ENCODE measurements at places on chromosomes 7 and 10.

DNA sequence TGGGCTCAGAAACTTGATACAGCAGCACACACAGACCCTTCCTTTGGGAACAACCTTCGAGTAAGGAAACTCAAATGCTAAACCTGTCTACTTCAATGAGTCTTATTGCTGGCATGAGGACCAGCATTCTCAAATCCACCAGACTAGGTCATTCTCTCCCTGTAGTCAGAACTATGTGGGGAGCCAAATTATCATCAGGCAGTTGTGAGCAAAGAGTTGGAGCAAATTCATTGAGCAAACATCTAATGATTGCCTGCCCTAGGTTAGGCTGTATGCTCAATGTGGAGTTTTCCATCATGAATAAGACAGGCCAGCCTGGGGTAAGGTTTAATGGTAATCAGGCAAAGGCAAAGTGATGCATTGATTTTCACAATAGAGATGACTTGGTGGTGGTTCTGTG, 3.6 kb downstream of the EPDR1 start:
- no peak overlapping the region for H3K4me3 ChIP-seq
- peaks cover 32% of the 10 kb centered on the region for H3K27me3 ChIP-seq
- no peaks in the 10 kb centered on the region for H3K36me3 ChIP-seq
- no peak for DNase-seq

DNA sequence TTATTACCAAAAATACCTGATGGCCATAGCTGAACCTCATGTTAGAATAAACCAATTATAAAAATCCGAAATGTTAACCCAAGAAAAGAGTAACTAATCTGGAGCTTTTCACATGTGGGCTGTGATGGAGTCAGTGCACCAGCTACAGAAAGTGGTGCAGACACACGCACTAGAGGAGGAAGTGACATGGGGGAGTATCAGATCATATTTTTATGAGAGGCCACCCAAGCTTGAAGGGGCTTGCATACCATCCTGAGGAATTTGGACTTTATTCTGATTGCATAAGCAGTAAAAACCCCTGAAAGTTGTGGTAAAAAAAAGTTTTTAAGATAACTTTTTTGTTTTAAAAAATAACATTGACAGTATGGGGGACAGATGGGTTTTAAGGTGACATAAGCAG, 1148.5 kb upstream of the CELF2 start:
- no peak overlapping the region for H3K27ac ChIP-seq
- no peak overlapping the region for H3K4me3 ChIP-seq
- H3K36me3 ChIP-seq = no peaks in the 10 kb centered on the region

- H3K36me3 ChIP-seq = no peaks in the 10 kb centered on the region
- H3K4me1 ChIP-seq = no peaks in the 10 kb centered on the region
- no peak overlapping the region for H3K27ac ChIP-seq
- no peak for DNase-seq
- no peak overlapping the region for H3K4me3 ChIP-seq
- H3K27me3 ChIP-seq = no peaks in the 10 kb centered on the region
These were observed 66.0 kb upstream of the DOCK1 start for GRCh38 chr10:126839094-126839761.

GRCh38 chr10:3850999-3851937, 66.3 kb upstream of the KLF6 start:
- H3K4me1 ChIP-seq = peaks cover 48% of the 10 kb centered on the region
- H3K27me3 ChIP-seq = no peaks in the 10 kb centered on the region
- no peak overlapping the region for H3K4me3 ChIP-seq
- H3K27ac ChIP-seq = peak overlapping the region; percentile 94

DNA sequence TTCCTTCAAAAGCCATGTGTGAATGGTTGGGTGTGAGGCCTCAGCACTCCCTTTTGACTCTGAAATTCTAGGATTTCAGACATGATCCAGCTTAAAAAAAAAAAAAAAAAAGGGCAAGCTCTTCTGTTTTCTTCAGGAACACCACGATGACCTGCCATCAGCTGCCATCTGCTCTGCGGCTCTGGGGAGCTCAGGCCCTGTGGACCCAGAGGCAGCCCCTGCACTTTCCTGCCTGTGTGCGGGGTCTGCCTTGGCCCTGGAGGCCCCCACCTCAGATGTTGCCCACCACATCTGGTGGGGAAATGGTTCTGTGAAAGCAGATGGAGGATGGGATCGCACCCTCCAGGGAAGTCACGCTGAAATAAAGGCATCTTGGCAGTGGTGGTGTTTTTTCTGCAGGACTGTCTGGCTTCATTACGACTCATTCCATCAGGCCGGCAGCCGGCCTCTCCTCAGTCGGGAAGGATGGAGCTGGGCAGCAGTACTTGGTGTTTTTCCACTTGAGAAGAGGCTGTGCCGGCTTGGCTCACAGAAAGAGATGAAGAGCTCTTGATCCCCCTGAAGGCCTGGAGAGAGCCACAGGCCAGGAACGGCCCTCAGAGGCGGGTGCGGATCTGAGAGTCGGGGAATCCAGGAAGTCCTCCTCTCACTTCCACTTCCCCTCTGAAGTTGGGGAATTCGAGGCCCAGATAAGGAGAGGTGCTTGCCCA, 66.1 kb upstream of the AQP1 start:
- no peak for DNase-seq
- no peak overlapping the region for H3K4me3 ChIP-seq
- no peaks in the 10 kb centered on the region for H3K4me1 ChIP-seq
- H3K27me3 ChIP-seq = no peaks in the 10 kb centered on the region

DNA sequence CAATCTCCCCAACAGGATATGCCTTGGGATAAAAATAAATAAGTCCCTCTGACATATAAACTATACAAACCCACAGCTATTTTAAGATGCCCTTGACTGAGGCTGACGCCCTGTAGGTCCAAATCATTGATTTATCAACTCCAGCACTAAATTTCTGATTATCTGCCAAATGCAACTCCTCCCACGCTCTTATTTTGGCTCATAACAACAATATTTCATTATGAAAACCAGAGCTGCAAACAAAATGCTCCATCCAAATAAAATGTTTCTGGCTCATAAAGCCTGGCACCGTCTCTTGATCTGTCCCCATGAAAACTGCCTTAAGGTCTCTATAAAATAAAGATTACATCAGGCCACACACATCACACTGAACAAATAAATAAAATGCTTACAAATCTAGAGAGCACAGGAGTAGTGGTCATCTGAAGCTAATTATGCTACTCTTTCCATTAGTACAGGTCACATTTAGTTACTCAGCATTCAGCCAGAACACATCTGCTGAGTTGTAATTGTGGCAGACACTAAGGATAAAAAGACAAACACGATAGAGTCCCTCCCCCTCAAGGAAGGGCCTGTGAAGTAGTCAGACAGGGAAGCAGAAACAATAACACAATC, 28.8 kb downstream of the CACUL1 start:
- H3K4me1 ChIP-seq = peaks cover 20% of the 10 kb centered on the region
- H3K4me3 ChIP-seq = no peak overlapping the region
- H3K36me3 ChIP-seq = peaks cover 9% of the 10 kb centered on the region
- no peak for DNase-seq
- no peak overlapping the region for H3K27ac ChIP-seq
- H3K27me3 ChIP-seq = no peaks in the 10 kb centered on the region

DNA sequence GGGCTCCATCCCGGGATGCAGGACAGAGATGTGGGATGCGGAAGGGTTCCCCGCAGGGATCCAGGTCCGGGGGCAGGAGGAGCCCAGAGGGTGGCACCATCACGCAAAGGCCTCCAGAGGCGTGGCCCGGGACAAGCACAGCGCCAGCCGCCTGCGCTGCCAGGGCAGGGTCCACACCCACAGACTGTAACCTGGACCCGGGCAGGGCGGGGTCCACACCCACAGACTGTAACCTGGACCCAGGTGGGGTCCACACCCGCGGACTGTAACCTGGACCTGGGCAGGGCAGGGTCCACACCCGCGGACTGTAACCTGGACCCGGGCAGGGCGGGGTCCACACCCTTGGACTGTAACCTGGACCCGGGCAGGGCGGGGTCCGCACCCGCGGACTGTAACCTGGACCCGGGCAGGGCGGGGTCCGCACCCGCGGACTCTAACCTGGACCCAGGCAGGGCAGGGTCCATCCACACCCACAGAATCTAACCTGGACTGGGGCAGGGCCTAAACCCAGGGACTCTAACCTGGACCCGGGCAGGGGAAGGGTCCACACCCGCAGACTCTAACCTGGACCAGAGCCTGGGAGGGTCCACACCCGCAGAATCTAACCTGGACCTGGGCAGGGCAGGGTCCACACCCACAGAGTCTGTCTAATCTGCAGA, 37.5 kb upstream of the SUN1 start:
- peaks cover 2% of the 10 kb centered on the region for H3K36me3 ChIP-seq
- H3K27ac ChIP-seq = no peak overlapping the region
- no peaks in the 10 kb centered on the region for H3K4me1 ChIP-seq
- no peak overlapping the region for H3K4me3 ChIP-seq
- no peaks in the 10 kb centered on the region for H3K27me3 ChIP-seq
- DNase-seq = no peak

GRCh38 chr10:2509081-2509531, 558.2 kb upstream of the PFKP start:
- H3K4me1 ChIP-seq = no peaks in the 10 kb centered on the region
- DNase-seq = no peak
- no peaks in the 10 kb centered on the region for H3K36me3 ChIP-seq
- no peak overlapping the region for H3K27ac ChIP-seq
- H3K4me3 ChIP-seq = no peak overlapping the region

DNA sequence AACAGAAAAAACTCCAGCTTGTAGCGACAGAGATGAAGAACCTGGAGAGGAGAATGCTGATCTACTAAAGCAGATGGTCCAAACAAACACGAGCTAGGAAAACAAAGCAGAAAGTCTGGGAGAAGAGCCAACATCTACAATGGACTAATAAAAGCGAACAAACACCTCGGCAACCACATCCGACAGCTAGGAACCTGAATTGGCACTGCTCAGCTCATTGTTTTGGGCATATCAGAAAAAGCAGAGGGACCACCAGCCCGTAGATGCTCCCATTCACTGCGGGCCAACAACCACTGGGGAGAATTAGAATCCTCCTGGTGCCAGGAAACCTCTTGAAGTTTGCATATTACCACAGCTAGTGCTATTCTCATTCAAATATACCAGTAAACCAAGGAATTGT, 204.7 kb downstream of the NXPH1 start:
- H3K27ac ChIP-seq = no peak overlapping the region
- no peaks in the 10 kb centered on the region for H3K4me1 ChIP-seq
- H3K4me3 ChIP-seq = no peak overlapping the region
- H3K36me3 ChIP-seq = no peaks in the 10 kb centered on the region

GRCh38 chr10:129842031-129842430, 122.0 kb downstream of the EBF3 start:
- no peaks in the 10 kb centered on the region for H3K27me3 ChIP-seq
- no peak overlapping the region for H3K4me3 ChIP-seq
- DNase-seq = no peak
- no peak overlapping the region for H3K27ac ChIP-seq
- no peaks in the 10 kb centered on the region for H3K4me1 ChIP-seq

DNA sequence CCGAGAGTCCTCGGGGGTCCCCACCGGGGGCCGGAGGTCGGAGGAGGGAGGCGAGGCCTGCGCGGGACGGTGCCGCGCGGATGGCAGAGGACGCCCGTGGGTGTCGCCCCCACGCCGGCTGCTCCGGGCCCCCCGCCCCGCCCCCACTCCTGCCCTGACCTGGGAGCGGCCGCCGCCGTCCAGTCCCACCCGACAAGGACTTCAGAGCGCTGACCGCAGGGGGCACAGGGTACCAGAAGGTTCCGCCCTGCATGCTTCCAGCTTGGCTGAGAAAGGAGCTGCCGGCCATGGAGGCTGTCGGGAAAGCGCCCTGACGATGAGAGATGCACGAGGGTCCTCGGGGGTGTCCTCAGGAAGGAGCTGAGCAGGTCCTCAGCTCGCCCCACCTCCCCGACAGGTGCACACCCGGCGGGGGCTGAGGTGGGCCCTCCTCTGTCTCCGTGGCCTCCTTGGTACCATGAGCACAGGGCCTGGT, 57.0 kb upstream of the DNAJB6 start:
- H3K4me3 ChIP-seq = no peak overlapping the region
- DNase-seq = no peak
- H3K27me3 ChIP-seq = peaks cover 2% of the 10 kb centered on the region

GRCh38 chr10:95346715-95347401, 56.1 kb upstream of the PDLIM1 start:
- peaks cover 5% of the 10 kb centered on the region for H3K27me3 ChIP-seq
- H3K27ac ChIP-seq = no peak overlapping the region
- no peaks in the 10 kb centered on the region for H3K36me3 ChIP-seq
- H3K4me1 ChIP-seq = no peaks in the 10 kb centered on the region
- no peak overlapping the region for H3K4me3 ChIP-seq
- DNase-seq = no peak

- no peaks in the 10 kb centered on the region for H3K27me3 ChIP-seq
- H3K27ac ChIP-seq = no peak overlapping the region
- no peak for DNase-seq
- peaks cover 8% of the 10 kb centered on the region for H3K36me3 ChIP-seq
These were observed 82.1 kb upstream of the IGFBP3 start for GRCh38 chr7:46003161-46003560.

GRCh38 chr7:151808400-151809145, 68.3 kb downstream of the PRKAG2 start:
- no peak for DNase-seq
- no peaks in the 10 kb centered on the region for H3K36me3 ChIP-seq
- no peak overlapping the region for H3K4me3 ChIP-seq
- H3K27ac ChIP-seq = no peak overlapping the region
- no peaks in the 10 kb centered on the region for H3K27me3 ChIP-seq

- peak overlapping the region; percentile 80 for H3K27ac ChIP-seq
- peak overlapping the region; percentile 62 for H3K4me3 ChIP-seq
- H3K36me3 ChIP-seq = peaks cover 16% of the 10 kb centered on the region
- no peaks in the 10 kb centered on the region for H3K27me3 ChIP-seq
- peaks cover 56% of the 10 kb centered on the region for H3K4me1 ChIP-seq
These were observed 11.1 kb downstream of the FAS start for GRCh38 chr10:89001729-89002072.

- no peaks in the 10 kb centered on the region for H3K4me1 ChIP-seq
- no peak overlapping the region for H3K27ac ChIP-seq
- DNase-seq = no peak
- H3K4me3 ChIP-seq = no peak overlapping the region
- no peaks in the 10 kb centered on the region for H3K36me3 ChIP-seq
These were observed 206.4 kb upstream of the ETV1 start for GRCh38 chr7:14195871-14196270.

DNA sequence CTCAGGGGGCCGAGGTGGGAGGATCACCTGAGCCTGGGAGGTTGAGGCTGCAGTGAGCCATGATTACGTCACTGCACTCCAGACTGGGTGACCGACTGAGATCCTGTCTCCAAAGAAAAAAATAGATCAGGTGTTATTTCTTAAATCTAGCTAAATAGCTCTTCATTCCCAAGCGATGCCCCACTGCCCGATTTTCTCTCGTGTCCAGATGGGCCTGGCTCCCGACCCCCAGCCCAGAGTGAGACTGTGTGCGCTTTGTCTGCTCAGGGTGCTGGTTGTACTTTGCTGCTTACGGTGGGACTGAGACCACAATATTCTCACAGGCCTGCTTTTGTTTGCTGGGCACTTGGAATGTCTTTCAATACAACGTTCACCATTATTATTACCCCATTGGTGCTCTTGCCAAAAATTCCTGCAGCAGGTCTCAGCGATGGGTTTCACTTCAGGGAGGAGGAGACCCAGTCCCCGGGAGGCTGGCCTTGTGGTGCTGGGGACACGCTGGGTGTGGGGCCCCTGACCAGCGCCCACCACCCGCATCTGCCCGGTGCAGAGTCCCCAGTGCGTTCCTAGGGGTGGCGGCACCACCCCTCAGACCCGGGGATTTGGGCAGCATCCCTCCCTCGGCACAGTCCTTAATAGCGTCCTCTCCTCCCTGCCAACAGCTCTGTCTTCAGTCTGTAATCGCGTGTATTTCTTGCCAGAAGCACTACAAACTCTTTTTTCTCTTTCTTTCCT, 20.4 kb upstream of the DPYSL4 start:
- no peaks in the 10 kb centered on the region for H3K27me3 ChIP-seq
- H3K4me1 ChIP-seq = peaks cover 12% of the 10 kb centered on the region
- DNase-seq = no peak
- no peak overlapping the region for H3K4me3 ChIP-seq
- H3K36me3 ChIP-seq = no peaks in the 10 kb centered on the region

- no peak overlapping the region for H3K27ac ChIP-seq
- no peak for DNase-seq
- no peaks in the 10 kb centered on the region for H3K4me1 ChIP-seq
- no peak overlapping the region for H3K4me3 ChIP-seq
These were observed 487.6 kb upstream of the MBL2 start for GRCh38 chr10:53260213-53260612.
